ENCODE measurements at places on chromosomes 3 and 15.

- DNase-seq, result no peak
Measured at GRCh38 chr15:60264566-60264965, 133.2 kb downstream of the ANXA2 start.

DNA sequence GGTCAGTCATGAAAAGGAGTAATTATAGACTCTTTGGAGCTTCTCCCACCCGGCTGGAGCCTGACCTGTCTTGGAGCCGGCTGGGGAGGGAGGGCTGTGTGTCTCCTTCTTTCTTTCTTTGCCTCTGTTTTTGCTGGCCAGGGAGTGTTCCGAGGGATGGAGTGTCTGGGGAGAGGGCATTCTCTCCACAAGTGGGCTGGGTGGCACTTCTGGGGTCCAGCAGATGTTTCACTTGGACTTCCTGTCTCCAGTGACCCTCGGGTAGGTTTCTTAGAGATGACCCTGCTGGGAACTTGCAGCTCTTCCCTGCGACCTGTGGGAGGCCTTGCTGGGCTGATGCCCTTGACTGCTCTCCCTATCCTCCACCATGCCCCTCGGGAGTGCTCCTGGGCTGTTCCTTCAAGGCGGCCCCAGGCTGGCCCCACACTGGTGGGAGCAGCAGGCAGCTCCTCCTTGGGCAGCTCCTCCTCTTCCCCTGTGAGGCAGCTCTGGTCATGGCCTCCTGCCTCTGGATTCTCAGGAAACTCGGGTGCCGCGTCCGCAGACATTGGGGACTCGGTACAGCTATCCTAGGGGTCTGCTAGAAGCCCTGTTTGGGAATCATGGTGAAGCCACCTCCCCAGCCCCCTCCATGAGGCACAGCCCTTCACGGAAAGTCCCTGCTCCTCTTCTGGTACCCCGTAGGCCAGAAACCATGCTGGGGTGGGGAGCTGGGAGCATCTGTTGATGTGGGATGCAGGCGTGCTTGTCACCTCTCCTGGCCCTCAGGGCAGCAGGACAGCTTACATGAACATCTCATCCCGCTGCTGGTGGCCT is 44.9 kb downstream of the APBA2 start:
- no peak for DNase-seq

DNA sequence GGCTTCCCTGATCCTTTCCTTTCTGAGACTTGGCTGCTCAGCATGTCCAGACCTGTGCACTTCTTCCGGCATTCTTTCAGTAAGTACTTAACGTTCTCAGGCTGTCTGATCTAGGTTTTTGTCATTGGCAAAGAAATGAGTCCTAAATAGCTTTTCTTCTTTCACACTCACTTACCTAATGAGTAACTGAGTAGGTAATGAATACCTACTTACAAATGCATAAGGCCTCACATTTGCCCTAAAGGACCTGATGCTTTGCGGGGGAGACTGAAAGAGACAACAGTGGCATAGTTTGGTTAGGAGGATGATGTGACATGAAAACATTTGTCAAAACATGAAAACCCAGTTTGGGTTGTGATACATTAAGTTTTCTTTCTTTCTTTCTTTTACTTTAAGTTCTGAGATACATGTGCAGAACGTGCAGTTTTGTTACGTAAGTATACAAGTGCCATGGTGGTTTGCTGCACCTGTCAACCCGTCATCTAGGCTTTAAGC is 516.7 kb upstream of the CFAP20DC start:
- DNase-seq, result no peak

DNA sequence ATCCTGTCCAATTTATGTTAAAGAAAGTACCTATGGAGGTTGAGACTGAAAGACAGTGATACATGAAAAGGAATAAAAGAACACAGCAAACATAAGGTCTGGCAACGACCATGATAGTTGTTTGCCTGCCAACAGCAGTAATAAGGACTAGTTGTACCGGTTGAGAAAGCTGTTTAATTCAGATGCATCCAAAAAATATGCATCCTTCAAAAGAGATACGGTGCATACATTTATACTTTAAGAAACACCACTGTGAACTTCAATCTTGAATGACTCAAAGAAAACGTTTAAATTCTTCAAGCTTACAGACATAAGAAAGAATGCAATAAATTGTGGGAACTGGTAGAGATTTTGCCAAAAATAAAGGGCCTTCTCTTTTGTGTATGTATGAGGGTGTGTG is 492.1 kb downstream of the NLGN1 start:
- DNase-seq, result no peak

DNA sequence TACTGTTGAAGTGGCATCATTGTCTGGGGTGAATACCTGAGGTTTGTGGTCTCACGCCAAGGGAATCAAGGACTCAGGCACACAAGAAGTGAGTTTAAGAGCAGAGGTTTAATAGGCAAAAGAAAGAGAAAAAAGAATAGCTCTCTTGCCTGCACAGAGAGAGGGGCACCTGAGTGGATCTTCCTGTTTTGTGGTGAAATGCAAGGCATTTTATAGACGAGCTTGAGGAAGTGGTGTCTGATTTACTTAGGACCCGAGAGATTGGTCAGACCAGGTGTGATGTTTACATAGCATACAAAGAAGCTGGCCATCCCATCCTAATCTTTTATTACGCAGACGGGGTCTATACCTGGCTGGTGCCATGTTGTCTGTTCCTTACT is 13.2 kb downstream of the CCR5 start:
- no peak for DNase-seq

GRCh38 chr3:53846134-53846850 is at the start of the genes CHDH and IL17RB:
TSS of gene CHDH (minus strand) at chr3:53846419. CDS start at chr3:53824008, 22,411 bp downstream.
TSS of gene IL17RB (plus strand) at chr3:53846568. CDS start at chr3:53846589, 21 bp downstream.
- no peak for DNase-seq

GRCh38 chr3:194089357-194090177 is 46.4 kb upstream of the HES1 start:
- DNase-seq, result no peak

DNA sequence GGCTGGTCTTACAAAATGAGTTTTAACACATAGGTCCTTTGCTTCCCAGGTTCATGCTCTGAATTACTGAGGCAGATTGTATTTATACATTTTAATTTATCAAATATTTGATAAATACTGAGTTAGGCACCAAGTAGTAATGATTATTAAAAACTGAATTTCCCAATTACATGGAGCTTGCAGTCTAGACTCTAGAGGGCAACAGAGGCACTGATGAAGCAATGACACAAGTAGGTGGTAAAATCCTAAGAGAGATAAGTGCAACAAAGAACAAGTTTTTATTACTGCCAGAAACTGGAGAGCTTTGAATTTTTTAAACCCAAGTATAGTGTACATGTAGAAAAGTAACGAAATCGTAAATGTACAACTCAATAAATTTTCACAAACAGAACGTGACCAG is 406.2 kb upstream of the RARB start:
- no peak for DNase-seq

DNA sequence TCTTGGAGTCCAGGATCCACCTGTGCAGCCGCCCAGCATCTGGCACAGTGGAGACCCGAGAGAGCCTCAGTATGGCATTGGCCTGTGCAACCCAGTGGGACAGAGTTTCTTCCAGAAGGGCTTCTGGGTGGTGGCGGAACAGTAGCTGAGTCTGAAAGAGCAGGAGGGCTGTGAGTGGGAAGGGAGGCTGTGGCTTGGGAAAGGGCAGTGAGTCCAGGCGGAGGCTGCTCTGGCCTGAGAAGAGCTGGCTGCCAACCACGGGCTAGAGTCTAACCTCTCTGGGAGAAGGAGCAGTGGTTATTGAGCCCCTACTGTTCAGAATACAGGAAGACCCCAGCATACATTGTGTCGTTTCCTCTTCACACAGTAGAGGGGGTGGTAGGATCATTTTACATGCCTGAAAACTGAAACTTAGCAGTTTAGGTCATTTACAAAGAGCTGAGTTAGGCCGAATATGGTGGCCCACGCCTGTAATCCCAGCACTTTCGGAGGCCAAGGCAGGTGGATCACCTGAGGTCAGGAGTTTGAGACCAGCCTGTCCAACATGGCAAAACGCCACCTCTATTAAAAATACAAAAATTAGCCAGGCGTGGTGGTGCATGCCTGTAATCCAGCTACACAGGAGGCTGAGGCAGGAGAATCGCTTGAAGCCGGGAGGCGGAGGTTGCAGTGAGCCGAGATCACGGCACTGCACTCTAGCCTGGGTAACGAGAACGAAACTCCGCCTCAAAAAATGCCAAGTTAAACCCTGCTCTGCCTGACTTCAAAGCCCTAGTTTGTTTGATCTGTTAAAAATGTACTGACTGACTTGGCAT is 3.2 kb downstream of the AEN start:
- DNase-seq, result no peak

Measured in cortex of kidney (tissue), 1 donor.